DMS79 treated with DMSO at 0.1 percent for 48 hours (cell line): ENCODE measurements at places on chromosomes 6 and 20.

DNA sequence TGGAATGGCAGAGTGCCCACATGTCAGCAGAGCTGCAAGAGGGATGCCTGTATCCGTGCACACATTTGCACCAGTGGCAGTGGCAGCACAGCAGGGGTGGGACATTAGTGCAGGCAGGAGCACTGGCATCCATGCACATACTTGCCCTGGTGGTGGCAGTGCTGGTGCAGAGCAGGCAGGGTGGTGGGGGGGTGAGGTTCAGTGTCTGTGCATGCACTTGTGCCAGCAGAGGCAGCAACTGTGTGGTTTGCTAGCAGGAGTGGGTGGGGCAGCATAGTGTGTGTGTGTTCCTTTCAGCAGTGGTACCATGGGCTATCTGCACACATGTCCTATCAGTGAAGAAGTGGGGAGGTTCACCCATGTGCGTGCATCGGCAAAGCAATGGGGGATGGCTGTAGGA is 151.6 kb downstream of the EPM2A start:
- DNase-seq, result no peak

DNA sequence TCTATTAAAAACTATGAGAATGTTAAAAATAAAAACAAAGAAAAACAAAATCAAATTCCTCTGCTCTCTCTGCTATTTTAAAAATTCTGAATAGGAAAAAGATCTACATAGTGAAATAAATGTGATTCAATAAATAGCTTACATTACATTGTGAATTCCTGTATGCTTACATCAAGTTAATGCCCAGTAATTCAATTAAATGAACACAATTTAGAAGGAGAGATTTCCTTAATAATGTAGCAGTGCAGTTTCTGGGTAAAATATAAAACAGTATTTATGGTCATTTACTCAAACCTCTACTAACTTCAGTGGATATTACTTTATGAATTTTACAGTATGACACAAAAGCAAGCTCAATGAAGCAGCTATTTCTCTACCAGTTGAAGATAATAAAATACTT is 594.6 kb downstream of the EYS start:
- no peak for DNase-seq

DNA sequence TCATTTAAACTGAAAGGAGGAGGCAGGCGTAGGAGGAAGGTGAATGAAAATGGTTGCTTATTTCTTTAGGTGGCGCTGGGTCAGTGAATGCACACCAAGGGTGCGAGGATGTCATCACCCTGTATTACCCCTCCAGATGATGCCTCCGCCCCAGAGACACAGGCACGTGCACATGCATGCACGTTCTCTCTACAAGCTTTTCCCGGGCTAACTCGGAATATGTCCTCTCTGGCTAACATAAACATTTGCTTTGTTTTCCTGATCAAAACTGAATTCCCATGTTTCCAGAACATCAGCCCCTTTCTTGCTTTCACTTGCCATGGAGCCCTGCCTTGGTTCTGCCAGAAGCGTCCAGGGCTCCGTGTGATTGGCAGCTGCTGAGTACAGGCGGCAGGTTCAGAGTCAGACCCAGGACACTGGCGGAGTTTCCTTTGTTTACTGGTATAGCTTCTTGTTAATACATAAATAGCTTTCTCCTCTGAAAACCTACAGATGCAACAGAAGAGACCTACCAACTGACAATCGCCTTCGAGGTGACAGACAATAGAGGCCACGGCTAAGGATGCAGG is 131.2 kb upstream of the RPS6KA2 start:
- DNase-seq, result no peak

GRCh38 chr6:100517633-100518032 is 52.9 kb upstream of the SIM1 start:
- no peak for DNase-seq

GRCh38 chr20:60921022-60921622 is 330.9 kb upstream of the CDH4 start:
- DNase-seq, result no peak

- DNase-seq, result no peak
These were observed 196.1 kb downstream of the GRM1 start for GRCh38 chr6:146224988-146225387.

DNA sequence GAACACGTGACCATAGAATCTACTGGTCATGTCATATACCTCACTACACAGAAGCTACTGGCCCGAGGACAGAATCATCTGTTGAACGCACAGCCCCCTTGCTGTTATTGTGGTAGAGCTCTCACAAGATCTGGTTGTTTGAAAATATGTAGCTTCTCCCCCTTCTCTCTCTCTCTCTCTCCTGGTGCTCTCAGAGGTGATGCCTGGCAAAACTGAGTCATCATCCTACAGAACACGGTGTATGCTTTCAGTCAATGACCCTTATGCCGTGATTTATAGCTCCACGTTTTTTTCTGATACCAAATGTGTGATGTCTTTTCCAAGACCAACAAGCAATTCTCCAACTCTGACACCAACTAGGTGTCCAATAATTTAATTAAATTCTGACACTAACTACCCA is 13.0 kb upstream of the RBM24 start:
- no peak for DNase-seq

GRCh38 chr6:4093288-4093687 is 14.4 kb upstream of the FAM217A start:
- peak; percentile 14 for DNase-seq

DNA sequence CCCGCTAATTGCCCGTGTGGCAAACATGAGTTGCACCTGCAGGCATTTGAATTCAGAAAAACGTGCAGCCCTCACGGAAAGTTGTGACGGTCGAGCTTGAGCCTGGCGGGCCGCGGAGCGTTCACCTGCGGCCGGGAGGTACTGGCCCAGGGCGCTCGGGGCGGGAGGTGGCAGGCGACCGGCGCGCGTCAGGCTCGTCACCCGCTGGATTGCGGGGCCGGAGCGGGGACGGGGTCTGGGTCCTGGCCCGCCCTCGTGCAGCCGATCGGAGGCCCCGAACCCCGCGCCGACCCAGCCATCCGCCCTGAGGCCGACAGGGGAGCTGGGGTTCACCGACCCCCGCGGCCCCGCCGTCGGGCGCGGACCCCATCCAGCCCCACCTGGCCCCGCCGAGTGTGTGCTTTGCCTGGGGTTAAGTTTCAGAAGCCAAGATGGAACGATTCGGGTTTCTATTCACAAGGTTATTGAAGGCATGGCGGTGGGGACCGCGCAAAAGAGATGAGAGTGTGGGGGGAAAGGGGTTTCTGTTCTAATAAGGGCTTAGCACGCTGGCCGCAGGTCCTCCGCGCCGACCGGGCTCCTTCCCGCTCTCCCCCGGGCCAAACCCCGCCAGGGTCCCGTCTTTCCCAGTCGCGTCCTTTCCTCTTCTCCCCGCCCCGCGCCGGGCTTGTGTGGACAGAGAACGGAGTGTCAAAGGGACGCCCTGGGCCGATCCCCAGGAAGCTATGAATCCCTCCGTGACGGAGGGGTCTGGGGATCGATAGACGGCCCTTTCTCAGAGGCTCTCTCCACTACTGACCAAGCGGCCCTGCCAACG is 1.6 kb upstream of the HEY2 start:
- DNase-seq, result peak; percentile 42

DNA sequence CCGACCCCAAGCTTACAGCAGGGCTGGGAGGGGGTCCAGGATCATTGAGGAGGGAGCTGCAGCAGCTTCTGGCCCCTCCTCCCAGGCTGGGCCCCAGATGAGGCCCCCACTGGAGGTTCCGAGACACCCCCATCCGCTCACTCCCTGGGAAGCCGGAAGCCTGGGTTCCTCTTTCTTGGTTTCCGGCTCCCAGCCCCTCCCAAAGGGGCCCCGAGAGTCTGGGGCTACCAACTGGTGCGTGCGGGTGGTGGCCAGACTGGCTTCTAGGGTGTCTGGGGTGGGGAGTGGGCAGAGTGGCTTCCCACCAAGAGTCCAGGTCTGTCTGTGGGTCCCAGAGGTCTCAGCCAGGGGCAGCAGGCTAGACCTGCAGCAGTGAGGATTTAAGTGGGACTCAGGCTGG is 2.2 kb downstream of the RGS19 start:
- no peak for DNase-seq

DNA sequence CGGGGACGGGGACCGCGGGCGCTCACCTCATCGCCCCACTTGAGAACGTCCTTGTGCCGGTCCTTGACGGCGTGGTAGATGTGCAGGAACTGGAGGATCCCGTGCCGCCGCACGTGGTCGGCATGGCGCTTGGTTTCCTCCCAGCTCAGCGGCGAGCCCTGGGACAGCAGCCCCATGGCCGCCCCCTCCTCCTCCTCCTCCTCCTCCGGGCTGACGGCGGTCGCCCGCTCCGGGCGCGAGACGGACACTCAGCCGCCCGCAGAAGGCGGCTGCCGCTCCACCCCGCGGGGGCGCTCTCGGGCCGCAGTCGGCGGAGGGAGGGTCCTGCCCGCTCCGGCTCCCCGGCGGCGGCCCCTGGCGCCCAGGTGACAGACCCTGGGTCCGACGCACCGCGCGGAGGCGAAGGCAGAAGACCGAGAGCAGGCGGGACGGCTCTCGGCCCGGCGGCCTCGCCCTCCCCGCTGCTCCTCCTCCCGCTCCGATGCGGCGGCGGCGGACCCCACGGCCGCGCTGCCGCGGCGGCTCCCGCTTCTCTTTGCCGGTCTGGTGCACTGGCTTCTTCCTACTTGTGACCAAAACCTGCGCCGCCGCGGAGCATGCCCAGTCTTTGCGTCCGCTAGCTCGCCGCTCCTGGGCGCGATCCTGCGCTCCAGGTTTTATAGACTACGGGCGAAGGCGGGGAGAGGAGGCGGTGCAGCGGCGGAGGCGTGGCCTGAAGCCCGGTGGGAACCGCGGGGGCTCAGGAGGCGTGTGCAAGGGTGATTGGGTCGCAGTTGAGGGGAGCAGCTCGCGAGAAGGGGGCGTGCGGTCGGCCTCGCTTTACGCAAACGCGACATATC is at the start of gene GCLC:
Gene GCLC, minus strand, starts transcription at position 632 of the 839 bp plus-strand sequence. Its CDS starts 456 bp downstream, at position 176.
- peak; percentile 78 for DNase-seq
